ENCODE measurements at places on chromosomes 3 and 15.

- H3K4me3 ChIP-seq, result peak overlapping the region; percentile 21
- peaks cover 18% of the 10 kb centered on the region for H3K36me3 ChIP-seq
- H3K27me3 ChIP-seq, result peaks cover 2% of the 10 kb centered on the region
- DNase-seq, result no peak
- peaks cover 56% of the 10 kb centered on the region for H3K4me1 ChIP-seq
Observed at GRCh38 chr3:32960404-32961170, 9.1 kb downstream of the CCR4 start.

GRCh38 chr3:160057331-160057730 lies 68.7 kb downstream of the IL12A start:
- H3K27ac ChIP-seq, result no peak overlapping the region
- H3K4me1 ChIP-seq, result peaks cover 4% of the 10 kb centered on the region
- no peak for DNase-seq
- H3K36me3 ChIP-seq, result no peaks in the 10 kb centered on the region
- no peak overlapping the region for H3K4me3 ChIP-seq

DNA sequence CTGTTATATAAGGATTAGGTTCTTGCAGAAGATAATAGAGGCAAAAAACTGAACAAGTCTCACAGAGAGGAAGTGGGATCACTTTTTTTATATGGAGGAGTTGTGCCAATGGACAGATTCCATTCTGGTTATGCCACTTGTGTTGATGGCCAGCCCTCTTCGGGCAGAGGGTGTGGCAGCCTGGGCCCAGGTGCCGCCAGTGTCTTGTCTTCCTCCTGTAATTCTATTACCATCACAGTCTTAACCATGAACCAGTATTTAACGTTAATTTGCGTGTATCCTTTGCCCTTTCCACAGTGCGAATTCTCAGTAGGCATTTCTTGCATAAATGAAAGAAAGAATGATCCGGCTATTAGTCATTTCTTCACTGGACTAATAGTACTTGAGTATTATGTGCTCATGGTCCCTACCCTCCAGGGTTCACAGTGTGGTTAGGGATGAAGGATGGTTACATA lies 7.0 kb upstream of the USP4 start:
- H3K27me3 ChIP-seq, result no peaks in the 10 kb centered on the region
- peaks cover 40% of the 10 kb centered on the region for H3K4me1 ChIP-seq
- H3K27ac ChIP-seq, result no peak overlapping the region
- H3K4me3 ChIP-seq, result no peak overlapping the region
- H3K36me3 ChIP-seq, result no peaks in the 10 kb centered on the region

DNA sequence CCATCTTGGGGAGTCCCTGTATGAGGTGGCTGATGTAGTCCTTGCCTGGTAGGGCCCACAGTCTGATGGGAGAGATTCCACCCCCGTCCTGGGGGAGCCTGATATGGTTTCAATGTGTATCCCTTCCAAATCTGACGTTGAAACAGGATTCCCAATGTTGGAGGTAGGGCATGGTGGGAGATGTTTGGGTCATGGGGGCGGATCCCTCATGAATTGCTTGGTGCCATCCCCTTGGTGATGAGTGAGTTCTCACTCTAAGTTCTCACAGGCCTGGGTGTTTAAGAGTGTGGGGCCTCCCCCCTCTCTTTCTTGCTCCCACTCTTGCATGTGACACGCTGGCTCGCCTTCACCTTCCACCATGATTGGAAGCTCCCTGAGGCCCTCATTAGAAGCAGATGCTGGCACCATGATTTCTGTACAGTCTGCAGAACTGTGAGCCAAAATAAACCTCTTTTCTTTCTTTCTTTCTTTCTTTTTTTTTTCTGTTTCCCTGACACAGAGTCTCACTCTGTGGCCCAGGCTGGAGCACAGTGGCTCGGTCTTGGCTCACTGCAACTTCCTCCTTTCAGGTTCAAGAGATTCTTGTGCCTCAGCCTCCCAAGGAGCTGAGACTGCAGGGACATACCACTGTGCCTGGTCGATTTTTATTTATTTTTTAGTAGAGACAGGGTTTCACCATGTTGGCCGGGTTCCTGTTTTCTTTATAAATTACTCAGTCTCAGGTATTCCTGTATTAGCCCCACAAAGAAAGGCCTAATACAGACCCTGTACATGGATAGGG lies 28.6 kb downstream of the ITGA11 start:
- DNase-seq, result no peak
- peaks cover 3% of the 10 kb centered on the region for H3K4me1 ChIP-seq
- no peaks in the 10 kb centered on the region for H3K36me3 ChIP-seq
- peaks cover 3% of the 10 kb centered on the region for H3K27me3 ChIP-seq
- H3K27ac ChIP-seq, result no peak overlapping the region

GRCh38 chr3:184134746-184135148 lies 411 bp upstream of the EIF2B5 start:
- peaks cover 34% of the 10 kb centered on the region for H3K4me1 ChIP-seq
- H3K4me3 ChIP-seq, result peak overlapping the region; percentile 97

DNA sequence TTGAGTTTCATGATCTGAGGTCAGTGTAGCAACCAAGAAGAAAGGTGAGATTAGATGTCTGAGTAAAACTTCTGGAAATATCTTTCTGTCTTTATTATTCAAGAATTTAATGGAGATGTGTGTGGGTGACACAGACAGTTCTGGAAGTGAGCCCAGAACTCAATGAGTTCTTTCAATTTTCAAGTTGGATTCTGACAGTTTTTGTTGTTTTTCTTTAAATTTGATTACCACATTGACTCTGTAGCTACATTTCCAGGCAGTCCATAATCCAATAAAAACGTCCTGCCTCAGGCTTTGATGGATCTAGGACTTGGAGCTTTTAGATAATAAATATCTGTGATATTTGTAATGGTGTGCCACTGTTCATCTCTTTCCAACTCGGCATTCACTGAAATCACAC lies 3.9 kb upstream of the PARP14 start:
- H3K36me3 ChIP-seq, result peaks cover 3% of the 10 kb centered on the region
- H3K4me1 ChIP-seq, result peaks cover 34% of the 10 kb centered on the region
- H3K27me3 ChIP-seq, result no peaks in the 10 kb centered on the region
- DNase-seq, result no peak

- no peak for DNase-seq
- no peak overlapping the region for H3K27ac ChIP-seq
- no peaks in the 10 kb centered on the region for H3K27me3 ChIP-seq
Observed at GRCh38 chr15:91609966-91610365, 243.5 kb upstream of the SLCO3A1 start.

GRCh38 chr15:69665641-69666111 lies 213.1 kb downstream of the RPLP1 start:
- peaks cover 2% of the 10 kb centered on the region for H3K27me3 ChIP-seq
- no peaks in the 10 kb centered on the region for H3K36me3 ChIP-seq
- DNase-seq, result peak; percentile 18
- H3K4me3 ChIP-seq, result no peak overlapping the region
- no peak overlapping the region for H3K27ac ChIP-seq

GRCh38 chr3:188680189-188680588 lies 491.6 kb upstream of the TPRG1 start:
- H3K4me1 ChIP-seq, result peaks cover 49% of the 10 kb centered on the region
- no peaks in the 10 kb centered on the region for H3K27me3 ChIP-seq
- H3K4me3 ChIP-seq, result no peak overlapping the region
- no peak overlapping the region for H3K27ac ChIP-seq

DNA sequence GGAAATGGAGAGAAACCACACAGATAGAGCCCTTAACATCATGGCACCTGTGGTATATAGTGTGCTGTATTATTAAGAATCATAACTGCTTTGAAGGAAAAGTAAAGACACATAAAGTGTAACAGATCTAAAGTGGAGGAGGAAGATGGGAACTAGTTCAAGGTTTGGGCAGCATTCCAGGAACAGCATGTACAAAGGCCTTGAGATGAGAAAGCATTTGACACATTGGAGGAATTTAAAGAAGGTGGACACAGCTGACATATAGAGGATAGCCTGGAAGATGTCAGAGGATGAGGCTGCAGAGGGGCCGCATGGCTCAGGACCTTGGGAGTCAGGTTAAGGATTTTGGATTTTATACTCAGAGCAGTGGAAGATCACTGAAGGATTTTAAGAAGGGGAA lies 39.0 kb downstream of the LRTM1 start:
- H3K36me3 ChIP-seq, result no peaks in the 10 kb centered on the region
- H3K27me3 ChIP-seq, result no peaks in the 10 kb centered on the region
- no peaks in the 10 kb centered on the region for H3K4me1 ChIP-seq

GRCh38 chr3:65210026-65210814 lies 522.4 kb upstream of the ADAMTS9 start:
- no peak for DNase-seq
- H3K27ac ChIP-seq, result no peak overlapping the region
- no peaks in the 10 kb centered on the region for H3K4me1 ChIP-seq

- H3K4me3 ChIP-seq, result peak overlapping the region; percentile 25
- H3K4me1 ChIP-seq, result peaks cover 21% of the 10 kb centered on the region
- no peaks in the 10 kb centered on the region for H3K36me3 ChIP-seq
- H3K27ac ChIP-seq, result peak overlapping the region; percentile 85
- peaks cover 13% of the 10 kb centered on the region for H3K27me3 ChIP-seq
Observed at GRCh38 chr3:150975992-150976368, 3.5 kb upstream of the CLRN1 start.

DNA sequence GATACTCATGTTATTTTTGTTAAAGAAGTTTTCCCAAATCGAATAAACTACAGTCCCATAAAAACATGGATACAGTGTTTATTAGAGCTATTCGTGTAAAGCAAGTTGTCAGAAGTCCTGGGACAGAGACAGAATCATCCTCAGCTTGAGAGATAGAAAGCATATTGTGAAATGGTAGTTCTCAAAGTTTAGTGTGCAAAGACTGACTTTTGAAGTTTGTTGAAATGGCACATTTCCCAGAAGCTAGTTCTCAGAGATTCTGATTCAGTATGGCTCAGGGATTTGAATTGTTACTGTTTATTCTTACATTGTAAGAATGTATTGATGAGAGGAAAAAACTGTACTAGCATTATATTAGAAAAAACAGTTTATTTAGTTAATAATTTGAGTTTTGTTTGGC lies 22.1 kb downstream of the GABRR3 start:
- H3K4me3 ChIP-seq, result no peak overlapping the region
- peaks cover 2% of the 10 kb centered on the region for H3K27me3 ChIP-seq
- no peak overlapping the region for H3K27ac ChIP-seq
- no peaks in the 10 kb centered on the region for H3K4me1 ChIP-seq
- H3K36me3 ChIP-seq, result no peaks in the 10 kb centered on the region
- DNase-seq, result no peak

GRCh38 chr15:97084650-97085049 lies 754.1 kb downstream of the NR2F2 start:
- no peaks in the 10 kb centered on the region for H3K4me1 ChIP-seq
- no peak for DNase-seq
- no peaks in the 10 kb centered on the region for H3K27me3 ChIP-seq
- no peaks in the 10 kb centered on the region for H3K36me3 ChIP-seq
- H3K27ac ChIP-seq, result no peak overlapping the region

DNA sequence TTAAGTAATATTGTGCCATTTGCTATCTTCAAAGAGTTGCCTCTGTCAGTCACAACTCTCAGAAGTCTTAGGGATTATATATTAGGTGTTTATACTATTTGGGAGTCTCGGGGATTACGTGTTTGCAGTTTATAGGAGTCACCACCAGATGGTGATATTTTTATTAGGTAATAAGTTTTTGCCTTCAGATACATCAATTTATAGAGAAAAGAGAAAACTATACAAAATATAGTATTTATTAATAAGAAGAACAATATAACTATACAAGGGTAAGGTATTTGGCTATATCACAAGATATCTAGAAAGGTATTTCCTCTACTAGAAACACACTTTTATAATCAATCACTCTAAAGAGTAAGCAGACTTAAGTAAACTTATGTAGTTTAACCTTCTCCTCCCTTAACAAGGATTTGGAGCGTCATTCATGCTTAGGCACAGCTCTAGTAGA lies 10.7 kb upstream of the DHX36 start:
- no peaks in the 10 kb centered on the region for H3K4me1 ChIP-seq
- no peak overlapping the region for H3K4me3 ChIP-seq
- no peak for DNase-seq

GRCh38 chr3:33860373-33861050 lies 62.1 kb downstream of the PDCD6IP start:
- H3K27me3 ChIP-seq, result no peaks in the 10 kb centered on the region
- peaks cover 9% of the 10 kb centered on the region for H3K4me1 ChIP-seq
- H3K4me3 ChIP-seq, result no peak overlapping the region
- no peak overlapping the region for H3K27ac ChIP-seq
- DNase-seq, result no peak

DNA sequence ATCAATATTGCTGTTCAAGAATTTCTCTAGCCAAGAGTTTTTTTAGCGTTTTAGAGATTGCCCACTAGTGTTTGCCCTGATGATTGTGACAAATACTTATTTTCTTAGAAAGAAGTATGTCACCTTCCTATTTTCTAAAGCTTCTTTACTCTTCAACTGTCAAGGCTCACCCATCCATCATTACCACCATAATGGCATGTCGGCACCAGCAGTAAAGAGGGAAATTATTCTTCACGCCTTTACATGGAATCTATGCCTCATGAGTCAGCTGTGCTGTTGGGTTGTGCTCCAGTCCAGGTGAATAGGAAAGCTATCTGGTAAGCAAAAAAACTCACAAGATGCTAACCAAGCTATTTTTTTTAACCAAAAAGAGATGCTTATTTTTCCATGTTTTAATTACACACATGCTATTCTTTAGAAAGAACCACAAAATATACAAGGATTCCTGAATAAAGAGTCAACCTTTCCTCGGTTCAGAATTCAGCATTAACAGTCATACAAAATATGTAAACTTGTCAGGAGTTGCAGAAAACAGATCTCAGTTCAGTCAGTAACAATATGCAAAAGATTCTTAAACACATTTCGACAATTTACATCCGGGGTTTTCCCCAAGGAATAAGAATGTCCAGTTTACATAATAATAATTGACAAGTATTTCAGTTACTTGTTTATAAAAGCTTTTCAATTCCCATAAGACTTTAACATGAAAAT lies 128.0 kb downstream of the ATP8B4 start:
- H3K36me3 ChIP-seq, result no peaks in the 10 kb centered on the region
- DNase-seq, result no peak
- H3K27me3 ChIP-seq, result no peaks in the 10 kb centered on the region

DNA sequence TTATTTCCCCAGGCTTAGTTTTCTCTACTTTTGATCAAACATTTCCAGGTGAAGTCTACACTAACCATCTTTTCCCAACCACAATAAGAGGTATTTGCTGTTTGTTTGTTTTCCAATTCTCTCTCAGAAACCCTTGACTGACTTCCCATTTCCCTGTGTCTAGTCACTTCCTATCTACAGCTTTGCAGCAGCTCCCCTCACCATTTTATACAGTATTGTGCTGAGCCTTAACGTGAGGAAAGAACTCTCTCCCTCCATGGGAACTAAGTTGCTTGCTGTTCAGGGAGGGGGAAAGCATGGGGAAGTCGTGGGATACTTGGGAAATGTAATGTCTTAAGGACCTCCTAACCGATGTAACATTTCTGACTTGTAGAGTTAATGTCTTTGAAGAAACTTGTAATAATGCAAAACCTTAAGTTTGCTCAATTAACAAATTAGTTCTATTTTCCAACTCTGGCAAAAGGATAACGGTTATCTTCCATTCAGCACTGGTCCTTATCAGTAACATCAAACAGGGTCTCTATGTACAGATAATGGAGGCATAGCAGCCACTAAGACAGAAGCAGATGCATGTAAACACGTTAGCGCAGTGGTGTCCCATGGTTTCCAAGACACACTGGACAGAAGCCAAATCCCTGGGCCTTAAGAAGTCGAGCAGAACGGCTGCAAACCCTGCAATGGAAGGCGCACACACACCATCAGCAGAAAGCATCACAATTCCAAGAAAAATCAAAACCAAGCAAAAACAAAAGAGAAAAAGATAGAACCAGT lies 39.7 kb downstream of the NPTN start:
- no peak overlapping the region for H3K27ac ChIP-seq
- peaks cover 16% of the 10 kb centered on the region for H3K36me3 ChIP-seq

GRCh38 chr15:52483707-52484106 lies 45.0 kb downstream of the MYO5A start:
- peaks cover 63% of the 10 kb centered on the region for H3K4me1 ChIP-seq
- no peak overlapping the region for H3K4me3 ChIP-seq
- H3K36me3 ChIP-seq, result no peaks in the 10 kb centered on the region
- DNase-seq, result no peak
- H3K27me3 ChIP-seq, result no peaks in the 10 kb centered on the region
- no peak overlapping the region for H3K27ac ChIP-seq

Measured in activated naive CD8-positive, alpha-beta T cell treated with anti-CD3 and anti-CD28 coated beads, Interleukin-2, amount 50 U/mL, for 24 hours (primary cell).